Heart left ventricle (tissue), 16 donors: ENCODE measurements at places on chromosomes 7 and 10. TPM values are rescaled to one million over a fixed set of nuclear protein-coding genes. Genes with fewer than 3 reads are reported as not detected.

GRCh38 chr7:38312821-38313220 lies 39.4 kb upstream of the TARP start:
- DNase-seq: no peak

DNA sequence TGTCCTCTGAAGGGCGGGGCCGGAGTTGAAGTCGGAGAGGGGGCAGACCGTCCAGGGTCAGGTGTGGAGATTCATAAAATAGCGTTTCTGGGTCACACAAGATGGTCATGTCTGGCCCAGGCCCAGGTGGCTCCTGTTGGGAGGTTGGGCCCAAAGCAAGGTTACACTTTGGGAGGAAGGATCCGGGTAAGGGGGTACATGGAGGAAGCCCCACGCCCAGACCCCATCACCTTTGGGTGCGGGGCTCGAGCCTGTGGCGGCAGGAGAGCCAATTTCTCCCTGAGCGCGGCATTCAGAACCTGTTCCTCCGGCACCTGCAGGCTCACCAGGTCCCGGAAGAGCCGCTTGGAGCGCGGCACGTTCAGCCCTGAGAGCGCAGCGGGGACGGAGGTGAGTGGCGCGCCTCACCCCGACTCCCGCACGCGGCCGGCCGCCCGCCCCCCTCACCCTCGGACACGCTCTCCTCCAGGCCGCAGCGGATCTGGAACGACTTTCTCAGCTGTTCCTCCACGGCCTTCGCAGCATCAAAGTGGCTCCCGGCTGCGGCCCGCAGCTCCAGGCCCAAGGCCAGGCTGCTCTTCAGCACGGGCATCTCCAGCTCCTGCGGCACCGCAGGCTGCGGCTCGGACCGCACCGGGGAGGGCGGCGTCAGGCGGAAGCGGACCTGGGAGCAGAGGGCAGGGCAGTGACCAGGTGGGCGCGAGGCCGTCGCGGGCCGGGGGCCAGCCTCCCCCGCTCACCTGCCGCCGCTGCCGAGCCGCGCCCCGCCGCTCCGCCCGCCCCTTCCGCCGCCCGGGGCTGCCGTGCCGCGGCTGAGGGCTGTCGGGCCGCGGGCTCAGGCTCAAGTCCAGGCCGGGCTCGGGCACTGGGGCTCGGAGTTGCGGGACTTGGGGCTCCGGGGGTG lies 644 bp downstream of the PPP1R35 start:
- DNase-seq: peak; percentile 39

GRCh38 chr7:12567015-12567414 lies 3.5 kb upstream of the SCIN start:
- no peak for DNase-seq

DNA sequence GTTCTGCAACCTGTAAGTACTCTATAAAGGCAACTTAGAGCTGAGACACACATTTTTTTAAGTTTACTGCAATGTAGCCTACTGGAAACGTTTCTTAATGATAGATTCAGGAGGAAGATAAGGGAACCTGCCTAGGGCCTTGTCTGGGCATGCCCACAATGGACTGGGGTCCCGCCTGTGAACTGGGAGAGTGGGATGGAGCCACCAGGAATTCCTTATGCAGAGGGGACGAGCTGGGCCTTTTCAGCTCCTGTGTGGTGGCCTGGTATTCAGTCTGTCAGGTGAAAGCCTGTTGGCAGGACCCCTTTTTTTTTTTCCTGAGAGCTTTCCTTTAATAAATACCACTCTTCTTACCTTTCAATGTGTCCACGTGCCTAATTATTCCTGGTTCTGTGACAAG lies 384.4 kb upstream of the ZWINT start:
- no peak for DNase-seq

DNA sequence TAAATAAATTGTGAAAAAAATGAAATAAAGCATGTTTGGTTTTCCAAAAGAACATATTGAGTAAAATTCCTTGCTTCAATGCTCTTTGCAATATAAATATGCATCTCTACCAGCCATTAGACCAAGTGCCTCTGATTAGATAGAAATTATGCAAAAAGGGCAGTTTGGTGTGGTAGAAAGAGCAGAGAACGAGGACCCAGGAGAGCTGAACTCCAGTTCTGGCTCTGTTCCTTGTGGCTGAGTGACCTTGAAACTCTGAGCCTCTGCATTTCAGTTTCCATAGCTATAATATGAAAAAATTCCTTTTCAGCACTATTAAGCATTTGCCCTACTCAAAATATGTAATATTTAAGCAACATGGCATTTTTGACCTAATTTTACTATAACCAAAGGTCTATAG lies 36.5 kb downstream of the COL1A2 start:
- no peak for DNase-seq

- no peak for DNase-seq
Observed at GRCh38 chr7:55475855-55476803, 96.2 kb downstream of the VOPP1 start.

GRCh38 chr10:123800289-123800688 lies 91.3 kb downstream of the CPXM2 start:
- DNase-seq: peak; percentile 37

DNA sequence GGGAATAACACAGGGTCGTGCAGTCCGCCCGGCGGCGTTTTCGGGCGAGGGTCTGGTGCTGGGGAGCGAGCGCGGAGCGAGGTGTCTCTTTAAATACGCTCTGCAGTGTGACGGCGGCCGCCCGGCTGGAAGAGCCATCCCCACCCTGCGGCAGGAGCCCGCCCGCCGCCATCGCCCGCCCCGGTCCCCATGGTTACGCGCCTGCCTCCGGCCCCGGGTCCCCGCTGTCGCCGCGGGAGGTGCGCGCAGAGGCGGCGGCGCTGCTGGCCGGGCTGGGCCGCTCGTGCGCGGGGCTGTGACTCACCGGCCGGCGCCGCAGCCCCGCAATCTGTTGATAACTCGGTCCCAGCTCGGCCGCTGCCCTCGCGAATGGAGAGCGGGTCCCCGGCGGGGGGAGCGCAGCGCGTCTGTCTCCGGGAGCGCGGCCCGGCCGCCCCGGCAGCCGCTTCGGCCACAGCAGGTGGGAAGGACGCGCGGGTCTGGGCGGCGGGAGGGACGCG lies at the start of gene ADGRA1:
TSS of gene ADGRA1 (plus strand) at position 246 of the 500 bp plus-strand sequence. CDS start 986 bp downstream, outside the sequence.
- no peak for DNase-seq

GRCh38 chr10:13526948-13527863 lies 1.6 kb downstream of the BEND7 start:
- DNase-seq: no peak

DNA sequence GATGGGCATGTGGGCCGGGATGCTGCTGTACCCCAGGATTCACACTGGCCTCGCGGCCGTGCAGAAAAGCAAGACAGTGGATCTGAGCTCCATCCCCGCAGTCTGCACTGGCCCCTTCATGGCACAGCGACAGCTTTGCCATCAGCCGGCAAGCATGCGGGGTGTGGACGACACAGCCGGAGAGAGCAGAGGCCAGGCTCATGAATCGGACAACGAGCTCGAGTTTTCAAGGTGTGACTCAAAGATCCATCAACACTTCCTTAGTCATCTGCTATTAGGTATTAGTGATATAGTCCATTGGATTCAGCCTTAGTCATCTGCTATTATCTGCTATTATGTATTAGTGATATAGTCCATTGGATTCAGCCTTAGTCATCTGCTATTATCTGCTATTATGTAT lies 254.7 kb downstream of the KLF6 start:
- no peak for DNase-seq

DNA sequence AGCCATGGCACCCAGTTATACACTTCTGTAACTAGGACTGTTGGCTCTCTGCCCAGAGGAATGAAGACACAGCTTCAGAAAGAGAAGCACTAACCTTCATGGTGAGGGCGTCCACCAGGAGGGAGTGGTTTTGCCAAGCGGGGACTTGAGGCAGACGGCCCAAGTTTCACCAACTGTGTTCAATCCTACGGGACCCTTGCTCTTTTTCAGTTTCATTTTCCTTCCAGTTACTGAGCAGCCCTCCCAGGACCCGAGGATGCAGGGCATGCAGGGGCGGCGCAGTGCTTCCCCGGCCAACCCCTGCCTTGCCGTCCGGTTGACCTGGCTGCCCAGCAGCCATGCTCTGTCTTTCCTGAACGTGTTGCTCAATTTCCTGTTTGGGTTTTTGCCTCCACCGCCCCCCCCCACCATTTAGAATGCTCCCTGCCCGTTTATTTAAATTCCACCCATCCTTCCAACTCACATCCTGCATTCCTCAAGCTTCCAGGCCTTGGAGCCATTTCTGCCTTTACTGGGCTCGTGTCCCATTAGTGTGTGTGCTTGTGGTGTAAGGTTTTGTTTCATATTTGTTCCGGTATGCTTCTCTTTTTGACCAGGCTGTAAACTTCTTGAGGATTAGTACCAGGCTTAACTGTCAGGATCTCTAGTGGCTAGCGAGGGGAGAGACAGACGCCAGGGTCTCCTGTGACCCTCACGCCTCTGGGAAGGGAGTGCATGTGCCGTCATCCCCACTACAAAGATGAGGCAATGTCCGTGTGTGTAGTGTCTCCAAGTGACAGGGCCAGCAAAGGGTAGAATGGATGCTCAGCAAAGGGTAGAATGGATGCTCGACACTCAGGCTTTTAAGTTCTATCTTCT lies 31.6 kb downstream of the IL15RA start:
- DNase-seq: peak; percentile 77

DNA sequence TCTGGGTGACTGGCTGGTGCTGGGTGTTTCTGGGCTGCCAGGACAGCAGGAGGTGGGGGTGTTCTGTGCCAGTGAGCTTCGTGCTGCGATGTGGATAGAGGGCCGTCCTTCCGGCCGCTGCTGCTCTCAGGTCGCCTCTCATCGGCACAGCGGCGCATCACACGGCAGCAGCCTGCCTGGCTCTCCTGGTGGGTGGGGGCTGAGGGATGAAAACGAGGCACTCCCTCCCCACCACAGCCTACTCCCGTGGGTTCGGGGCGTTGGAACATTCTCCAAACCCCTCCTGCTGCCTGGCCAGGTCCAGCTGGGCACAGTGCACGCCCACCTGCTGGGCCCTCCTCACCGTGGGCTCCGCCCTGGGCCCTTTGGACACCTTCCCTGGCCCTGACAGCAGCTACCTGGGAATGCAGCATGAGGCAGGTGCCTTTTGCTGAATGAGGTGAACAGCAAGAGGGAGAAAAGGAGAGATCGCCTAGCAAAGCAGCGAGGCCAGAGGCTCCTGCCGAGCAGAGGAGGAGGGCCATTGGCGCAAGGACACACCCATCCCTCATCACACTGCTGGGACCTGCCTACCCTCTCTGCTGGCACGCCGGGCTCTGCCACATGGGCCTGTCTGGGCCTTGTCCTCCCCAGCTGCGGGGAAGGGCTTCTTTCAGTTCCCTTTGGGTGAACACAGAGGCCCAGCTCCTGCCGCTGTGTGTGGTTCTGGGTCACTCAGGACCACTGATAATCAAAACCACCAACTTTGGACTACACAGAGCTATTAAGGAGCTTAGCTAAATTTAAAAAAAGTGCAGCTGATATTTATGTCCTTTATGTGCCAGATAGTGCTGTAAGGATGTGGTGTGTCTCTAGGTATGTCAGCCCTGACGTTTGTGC lies 33.4 kb downstream of the INPP5A start:
- DNase-seq: no peak

- DNase-seq: no peak
Observed at GRCh38 chr7:1555813-1556543, at the start of gene TMEM184A. TMEM184A (minus strand) TSS chr7:1556205; CDS start chr7:1555484, 721 bp downstream.

DNA sequence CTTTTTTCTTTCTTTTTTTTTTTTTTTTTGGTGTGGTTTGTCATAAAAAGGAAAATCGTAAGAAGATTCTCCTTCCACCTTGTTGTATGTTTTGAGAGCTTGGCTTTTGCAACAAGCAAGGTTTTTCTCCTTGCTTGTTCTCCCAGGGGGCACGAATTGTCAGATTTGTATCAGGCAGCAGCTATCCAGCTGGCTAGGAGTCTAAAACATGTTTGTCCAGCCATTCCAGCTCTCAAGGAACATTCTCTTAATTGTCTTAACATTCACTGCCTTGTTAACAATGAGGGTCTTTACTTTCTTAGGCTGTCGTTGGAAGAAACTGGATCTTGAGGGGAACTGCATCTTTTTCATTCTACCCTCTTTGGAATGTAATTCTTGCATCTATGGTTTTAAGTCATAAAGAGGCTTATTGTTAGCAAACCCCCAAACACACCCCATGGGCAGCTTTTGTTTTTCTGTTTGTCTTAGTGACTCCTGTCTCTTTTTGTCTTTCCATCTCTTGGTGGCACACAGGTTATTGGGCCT lies 14.6 kb downstream of the SHTN1 start:
- DNase-seq: no peak

DNA sequence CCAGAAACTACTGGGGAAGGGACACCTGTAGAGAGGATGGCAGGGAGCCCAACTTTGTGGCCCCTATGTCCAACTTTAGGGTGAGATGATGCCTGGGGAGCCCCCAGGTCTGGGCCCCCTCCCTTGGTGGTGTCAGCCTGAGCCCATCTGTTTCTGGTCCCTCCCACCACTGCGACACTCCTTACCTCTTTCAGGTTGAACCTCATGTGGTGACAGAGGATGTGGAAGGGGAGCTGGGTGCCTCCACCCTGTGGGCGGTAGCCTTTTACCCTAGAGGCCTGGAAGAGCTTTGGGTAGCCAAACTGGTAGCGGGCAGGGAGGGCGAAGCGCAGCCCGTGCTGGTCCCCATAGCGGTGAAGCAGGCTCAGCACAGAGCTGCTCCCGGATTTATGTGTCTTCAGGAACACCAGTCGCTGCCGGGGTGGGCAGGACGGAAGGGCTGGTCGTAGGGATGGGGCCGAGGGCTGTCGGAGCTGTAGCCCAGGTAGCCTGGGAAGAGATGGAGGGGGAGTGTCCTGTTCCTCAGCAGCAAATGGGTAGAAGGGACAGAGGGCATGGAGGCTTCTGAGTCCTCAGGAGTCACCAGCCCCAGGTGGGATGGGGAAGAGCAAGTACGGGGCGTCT lies 2.0 kb downstream of the GAL3ST4 start:
- DNase-seq: no peak

DNA sequence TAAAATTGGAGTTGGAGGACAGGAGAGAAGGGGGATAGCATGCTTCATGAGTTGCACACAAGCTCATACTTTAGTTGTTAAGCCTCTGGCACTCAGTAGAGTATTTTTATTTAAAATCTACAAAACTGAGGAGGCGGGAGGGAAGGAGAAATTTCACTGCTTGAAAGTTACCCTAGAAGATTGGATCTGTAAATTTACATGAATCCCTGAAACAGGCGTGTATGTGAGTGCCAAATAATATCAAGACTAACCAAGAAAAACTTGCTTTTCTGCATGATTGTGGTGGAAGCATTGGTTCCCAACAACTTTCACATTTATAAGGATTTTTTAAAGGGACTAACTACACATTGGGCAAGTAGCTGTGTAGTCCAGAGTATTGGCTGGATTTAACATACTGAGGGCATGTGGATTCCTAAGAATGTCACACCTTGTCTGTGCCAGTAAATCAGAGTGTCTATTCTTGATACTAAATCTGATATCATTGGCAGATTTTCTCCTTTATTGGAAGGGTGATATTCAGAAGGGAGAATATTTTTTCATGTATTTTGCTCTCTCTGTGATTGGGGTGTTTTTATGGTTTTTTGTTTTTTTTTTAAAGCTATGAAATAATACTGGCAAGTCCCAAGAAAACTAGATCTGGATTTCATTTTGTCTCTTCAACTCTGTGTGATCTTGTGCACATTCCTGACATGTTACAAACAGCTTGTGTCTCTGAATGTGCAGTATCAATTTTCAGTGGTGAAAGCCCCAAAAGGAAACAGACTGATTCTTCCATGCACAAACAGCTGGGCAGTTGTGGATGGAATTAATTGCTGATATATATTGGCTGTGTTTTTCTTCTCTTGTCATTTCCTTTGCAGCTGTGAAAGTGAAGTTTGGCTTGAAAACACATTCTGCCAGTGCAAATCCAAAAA lies 67.2 kb downstream of the ADD3 start:
- DNase-seq: no peak

The SKIDA1 gene
- polyA plus RNA-seq: 0.61 TPM

The SLC26A5 gene
- polyA plus RNA-seq: not detected

The SH3PXD2A gene
- 11.8 TPM for polyA plus RNA-seq

The ENO4 gene
- polyA plus RNA-seq: 0.03 TPM
